ENCODE measurements at places on chromosomes 6 and 20.

DNA sequence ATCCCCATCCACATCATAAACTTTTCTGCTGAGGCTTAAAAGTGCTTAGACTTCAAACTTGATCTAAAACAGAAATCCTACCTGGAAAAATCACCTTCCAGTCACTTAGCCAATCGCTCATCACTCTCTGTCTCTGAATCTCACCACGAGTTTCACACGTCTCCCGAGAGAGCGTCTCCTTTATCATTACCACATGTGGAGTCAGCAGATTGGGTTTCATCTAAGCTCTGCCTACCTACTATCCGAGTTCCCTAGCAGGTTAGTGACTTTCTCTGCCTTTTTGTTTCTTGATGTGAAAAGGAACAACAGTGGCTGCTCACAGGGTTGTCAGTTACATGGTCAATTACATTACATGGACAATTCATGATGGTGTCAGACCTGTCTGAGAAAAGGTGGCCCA, 286.2 kb downstream of the ESR1 start:
- no peak for DNase-seq

GRCh38 chr6:86789779-86790411, 147.4 kb upstream of the HTR1E start:
- DNase-seq: no peak

DNA sequence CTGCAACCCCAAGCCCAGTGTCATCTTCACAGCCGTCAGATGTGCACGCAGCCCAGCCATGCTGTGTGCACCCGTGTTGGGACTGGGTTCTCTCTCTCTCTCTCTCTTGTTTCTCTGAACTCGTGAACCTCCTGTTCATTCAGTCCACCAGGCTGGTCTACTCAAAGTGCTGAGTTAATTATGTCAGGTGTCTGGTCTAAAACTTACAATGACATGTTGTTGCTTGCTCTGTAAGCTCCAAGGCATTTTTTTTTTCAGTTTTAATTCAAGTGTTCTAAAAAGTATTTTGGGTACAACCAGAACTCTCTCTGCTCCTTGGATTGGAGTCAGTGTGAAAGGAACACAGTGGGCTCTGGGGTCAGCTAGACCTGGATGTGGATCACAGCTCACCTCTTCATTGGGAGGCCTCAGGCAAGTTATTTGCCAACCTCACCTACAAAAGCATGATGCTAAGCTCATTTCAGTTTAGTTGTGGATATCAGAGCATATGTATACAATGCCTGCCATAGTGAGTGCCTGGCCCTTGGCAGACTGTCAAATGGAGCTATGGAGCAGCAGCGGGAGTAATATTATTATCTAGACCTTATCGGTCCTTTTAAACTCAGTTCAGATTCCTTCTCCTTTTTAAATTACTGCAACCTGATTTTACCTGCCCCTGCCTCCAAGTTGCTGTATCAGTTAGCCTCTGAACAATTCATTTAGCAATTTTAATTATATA, 59.5 kb downstream of the PLEKHG1 start:
- no peak for DNase-seq

- DNase-seq: no peak
These were observed 122.0 kb upstream of the TMEM170B start for GRCh38 chr6:11415557-11415956.

- no peak for DNase-seq
These were observed 22.9 kb upstream of the TMEM30A start for GRCh38 chr6:75307364-75308004.

DNA sequence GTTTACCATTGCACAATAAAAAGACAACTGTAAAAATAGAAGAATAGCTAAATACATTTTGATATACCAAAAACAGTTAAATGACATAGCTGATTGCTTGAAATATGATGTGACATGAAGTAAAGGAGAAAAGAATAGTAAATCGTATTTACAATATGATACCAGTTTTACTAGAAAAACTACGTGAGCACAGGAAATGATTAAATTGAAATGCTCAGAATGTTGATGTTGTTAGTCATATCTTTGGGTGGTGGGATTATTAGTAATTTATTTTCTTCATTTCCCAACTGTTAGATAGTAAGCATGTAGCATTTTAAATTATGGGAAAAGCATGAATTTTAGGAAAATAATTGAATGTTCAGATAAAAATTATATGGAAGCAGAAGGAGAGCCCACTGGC, 268.3 kb upstream of the TAB2 start:
- DNase-seq: no peak

DNA sequence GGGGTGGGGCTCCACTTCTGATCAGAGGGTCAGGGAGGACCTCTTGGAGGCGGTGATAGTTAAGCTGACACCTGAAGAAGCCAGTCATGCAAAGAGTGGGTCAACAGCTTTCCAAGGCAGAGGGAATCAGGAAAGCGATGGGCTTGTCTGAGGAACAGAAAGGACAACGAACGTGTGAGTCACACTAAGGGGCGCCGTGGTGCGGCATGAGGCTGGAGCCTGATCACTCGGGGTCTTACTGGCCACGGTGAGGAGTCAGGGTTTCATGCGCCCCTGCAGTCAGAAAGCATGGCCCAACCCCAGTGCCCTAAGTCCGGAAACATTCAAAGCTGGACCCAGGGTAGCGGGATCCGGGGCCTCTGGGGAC, 50.6 kb upstream of the SLC32A1 start:
- no peak for DNase-seq

DNA sequence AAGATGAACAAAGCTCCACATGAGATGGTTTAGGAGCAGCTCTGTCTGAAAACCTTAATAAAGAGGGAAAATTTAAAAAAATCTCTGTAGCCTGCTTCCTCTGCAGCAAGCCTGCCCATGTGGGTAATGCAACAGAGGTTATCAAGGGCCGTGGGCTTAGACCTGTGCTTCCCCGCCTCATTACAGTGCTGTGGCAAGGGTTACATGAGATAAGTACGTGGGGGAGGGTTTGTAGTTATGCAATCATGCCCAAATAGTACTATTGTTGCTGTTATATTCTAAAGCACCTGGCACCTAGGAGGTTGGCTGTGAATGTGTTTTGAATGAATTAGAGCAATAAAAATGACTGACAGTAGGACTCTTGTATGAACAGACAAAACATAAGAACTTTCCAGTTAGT, 68.3 kb downstream of the PKHD1 start:
- DNase-seq: no peak

DNA sequence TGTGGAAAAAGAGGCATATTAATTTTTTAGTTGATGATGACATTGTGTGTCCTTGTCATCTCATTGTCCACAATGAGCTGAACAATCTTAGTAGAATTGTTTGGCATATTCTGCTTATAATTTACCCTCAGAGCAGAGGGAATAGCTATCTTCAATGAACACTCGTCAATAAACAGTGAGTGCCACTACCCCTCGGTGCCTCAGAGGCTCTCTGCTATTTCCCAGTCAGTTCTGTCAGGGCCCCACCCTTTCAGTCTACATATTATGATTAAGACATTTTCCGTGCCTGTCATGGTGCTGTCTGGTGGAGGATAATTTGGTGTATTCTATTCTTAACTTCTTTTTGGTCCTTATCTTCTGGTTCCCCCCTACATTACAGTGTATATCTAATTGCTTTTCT, 31.2 kb downstream of the NUS1 start:
- no peak for DNase-seq

DNA sequence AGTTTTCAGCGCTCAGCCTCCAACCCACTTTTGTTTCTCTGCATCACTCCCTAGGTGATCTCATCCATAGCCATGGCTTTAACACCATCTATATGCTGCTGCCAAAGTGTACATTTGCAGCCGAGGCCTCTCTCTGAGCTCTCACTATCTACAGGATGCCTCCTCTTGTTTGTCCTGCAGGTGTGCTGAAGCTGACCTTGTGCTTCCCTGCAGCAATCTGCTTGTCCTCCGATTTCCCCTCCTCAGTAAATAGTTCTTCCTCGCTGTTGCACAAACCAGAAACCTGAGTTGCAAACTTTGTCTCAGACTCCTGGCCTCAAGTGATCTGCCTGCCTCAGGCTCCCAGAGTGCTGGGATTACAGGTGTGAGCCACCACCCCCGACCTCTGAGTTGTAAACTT, 3.7 kb upstream of the TXNDC5 start:
- DNase-seq: no peak

DNA sequence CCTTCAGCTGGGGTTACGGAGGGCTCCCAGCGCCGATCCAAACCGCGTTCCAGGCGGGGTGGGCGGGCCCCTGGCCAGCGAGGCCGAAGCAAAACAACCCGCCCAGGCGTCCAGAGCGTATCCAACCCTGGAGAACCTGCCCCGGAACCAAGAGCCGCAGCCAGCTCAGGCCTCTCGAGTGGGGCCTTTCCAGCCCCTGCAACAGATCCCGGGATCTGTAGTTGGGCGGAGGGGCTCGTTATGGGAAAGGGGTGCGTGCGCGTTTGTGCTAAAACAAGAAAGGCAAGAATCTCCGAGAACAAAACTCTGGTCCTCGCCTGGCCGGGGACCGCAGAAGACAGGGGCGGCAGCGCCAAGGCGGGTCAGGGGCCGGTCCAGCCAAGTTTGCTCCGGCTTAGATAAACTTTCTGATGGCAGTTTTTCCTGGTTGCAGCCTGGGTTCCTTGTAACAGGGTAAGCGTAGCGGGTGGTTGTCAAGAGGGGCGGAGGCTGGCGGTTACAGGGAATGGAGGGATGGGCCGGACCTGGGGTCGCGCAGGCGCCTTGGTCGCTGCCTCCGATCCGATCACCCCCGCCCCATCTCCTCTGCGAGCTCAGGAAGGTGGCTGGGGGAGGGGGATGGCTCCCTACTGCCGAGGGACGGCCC, 448 bp upstream of the RIN2 start:
- DNase-seq: peak; percentile 56

GRCh38 chr6:3164388-3164787, 7.0 kb upstream of the TUBB2A start:
- no peak for DNase-seq

DNA sequence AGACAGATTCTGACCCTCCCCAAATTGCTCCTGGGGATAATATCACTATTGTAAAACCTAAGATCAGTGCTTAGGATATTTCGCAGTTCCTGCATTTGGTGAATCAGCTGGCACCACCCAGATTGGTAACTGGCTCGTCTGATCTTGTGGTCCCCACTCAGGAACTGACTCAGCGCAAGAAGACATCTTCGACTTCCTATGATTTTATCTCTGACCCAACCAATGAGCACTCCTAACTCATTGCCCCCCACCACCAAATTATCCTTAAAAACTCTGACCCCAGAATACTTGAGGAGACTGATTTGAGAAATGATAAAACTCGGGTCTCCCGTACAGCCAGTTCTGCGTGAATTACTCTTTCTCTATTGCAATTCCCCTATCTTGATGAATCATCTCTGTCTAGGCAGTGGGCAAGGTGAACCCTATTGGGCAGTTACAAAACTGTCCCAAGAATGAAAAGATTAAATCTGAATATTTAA, 55.7 kb upstream of the PRND start:
- DNase-seq: no peak

DNA sequence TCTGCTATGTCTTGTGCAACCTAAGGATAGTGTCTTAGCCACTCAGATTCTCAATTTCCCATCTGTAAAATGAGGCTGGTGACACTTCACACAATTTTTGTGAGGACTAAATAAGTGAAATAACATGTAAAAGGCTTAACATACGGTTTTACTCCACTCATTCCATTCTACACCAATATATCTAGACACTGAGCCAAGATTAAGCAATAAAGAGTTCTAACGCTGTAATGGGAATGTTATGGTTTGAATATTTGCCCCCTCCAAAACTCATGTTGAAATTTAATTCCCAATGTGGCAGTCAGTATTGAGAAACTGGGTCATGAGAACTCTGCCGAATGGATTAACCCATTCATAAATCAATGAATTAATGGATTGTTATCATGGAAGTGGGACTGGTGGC, 301.0 kb downstream of the HACE1 start:
- DNase-seq: no peak

- DNase-seq: no peak
These were observed 101.5 kb downstream of the LAMP5 start for GRCh38 chr20:9615766-9616454.

DNA sequence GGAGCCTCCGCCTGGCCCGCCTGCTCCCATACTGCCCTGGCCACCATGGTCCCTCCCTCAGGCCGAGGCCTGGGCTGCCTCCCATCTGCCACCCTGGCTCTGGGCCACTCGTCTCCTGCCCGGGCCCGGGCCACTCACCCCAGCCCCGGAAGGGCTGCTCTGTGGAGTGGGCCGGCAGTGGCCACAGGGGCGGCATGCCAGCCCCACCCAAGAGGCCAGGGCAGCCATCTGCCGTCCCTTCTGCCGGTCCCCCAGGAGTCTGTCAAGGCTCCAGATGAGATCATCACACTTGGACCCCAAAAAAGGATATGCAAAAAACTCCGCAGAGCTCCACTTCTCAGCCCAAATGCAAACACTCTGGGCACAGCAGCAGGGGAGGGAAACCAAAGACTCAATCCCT, 23.8 kb upstream of the TLDC2 start:
- peak; percentile 59 for DNase-seq

GRCh38 chr6:62971976-62972658, 239.2 kb upstream of the FKBP1C start:
- DNase-seq: no peak

GRCh38 chr6:16854986-16855385, 93.7 kb upstream of the ATXN1 start:
- DNase-seq: no peak

DNA sequence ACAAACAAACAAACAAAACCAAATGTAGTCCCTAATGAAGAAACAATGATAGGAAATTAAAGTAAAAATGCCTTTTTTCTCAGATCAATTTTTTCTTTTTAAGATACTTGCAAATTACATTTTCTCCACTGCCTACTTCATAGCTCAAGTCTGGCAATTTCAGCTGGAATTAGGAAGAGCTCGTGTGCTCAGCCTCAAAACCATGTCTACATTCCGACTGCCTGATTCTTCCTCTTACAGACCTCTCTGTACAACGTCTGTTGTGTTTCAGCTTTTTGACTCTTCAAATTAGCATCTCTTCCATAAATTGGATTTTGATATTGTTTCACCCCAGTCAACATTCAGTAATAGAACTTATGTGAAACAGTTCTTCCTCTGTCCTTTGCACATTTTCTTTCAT, 9.3 kb upstream of the EDN1 start:
- DNase-seq: no peak

DNA sequence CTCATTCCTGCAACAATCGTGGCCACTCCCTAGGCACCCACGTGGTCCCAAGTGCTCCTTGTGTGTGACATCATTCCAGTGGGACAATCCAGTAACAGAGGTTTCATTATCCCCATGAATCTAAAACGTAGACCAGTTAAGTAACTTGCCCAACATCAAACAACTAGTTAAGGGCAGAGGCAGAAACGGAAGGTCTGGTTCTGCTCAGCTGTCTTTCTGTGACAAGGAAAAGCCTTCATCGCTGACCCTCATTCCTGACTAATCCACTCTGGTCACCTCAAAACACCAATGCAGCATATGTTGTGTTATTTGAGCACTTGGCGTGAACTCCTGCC, 261.4 kb upstream of the JARID2 start:
- no peak for DNase-seq

- DNase-seq: no peak
These were observed 96.1 kb downstream of the FOXO3 start for GRCh38 chr6:108656836-108657235.

GRCh38 chr6:144594585-144594984, 309.4 kb downstream of the UTRN start:
- no peak for DNase-seq

All from hippocampal formation (tissue), 2 donors.